ENCODE measurements at places on chromosomes 5 and 9.

GRCh38 chr5:58963361-58963760, 380.5 kb downstream of the RAB3C start:
- no peak for DNase-seq

GRCh38 chr5:16921211-16921610, 14.9 kb downstream of the MYO10 start:
- no peak for DNase-seq

- DNase-seq, result peak; percentile 19
These were observed 4.2 kb downstream of the SMC5 start for GRCh38 chr9:70262948-70263347.

DNA sequence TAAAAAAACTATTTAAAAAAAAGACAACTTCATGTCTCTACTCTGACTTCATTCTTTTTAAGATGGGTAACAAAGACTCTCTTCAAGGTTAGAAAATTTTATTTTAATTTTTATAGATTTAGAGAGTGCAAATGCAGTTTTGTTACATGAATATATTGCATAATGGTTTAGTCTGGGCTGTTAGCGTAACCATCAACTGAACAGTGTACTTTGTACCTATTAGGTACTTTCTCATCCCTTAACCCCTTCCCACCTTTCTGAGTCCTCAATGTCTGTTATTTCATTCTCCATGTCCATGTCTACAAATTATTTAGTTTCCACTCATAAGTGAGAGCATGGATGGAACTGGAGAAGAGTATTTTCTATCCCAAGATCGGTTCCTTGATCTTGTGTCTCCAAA, 16.8 kb downstream of the TLR4 start:
- DNase-seq, result no peak

GRCh38 chr5:96963267-96963666, 27.4 kb downstream of the LNPEP start:
- peak; percentile 12 for DNase-seq

DNA sequence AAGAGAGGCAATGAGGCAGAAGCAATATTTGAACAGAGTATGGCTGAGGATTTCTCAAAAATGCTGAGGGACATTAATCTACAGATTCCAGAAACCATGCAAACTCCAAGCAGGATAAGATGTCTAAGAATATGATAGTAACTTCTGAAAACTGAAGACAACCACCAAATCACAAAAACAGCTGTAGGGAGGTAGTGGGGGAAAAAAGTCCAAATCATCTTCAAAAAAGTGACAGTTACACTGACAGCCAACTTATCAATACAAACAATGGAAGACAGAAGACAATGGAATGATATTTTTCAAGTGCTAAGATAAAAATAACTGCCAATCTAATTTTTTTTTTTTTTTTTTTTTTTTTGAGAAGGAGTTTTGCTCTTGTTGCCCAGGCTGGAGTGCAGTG, 30.5 kb downstream of the CMYA5 start:
- DNase-seq, result no peak

DNA sequence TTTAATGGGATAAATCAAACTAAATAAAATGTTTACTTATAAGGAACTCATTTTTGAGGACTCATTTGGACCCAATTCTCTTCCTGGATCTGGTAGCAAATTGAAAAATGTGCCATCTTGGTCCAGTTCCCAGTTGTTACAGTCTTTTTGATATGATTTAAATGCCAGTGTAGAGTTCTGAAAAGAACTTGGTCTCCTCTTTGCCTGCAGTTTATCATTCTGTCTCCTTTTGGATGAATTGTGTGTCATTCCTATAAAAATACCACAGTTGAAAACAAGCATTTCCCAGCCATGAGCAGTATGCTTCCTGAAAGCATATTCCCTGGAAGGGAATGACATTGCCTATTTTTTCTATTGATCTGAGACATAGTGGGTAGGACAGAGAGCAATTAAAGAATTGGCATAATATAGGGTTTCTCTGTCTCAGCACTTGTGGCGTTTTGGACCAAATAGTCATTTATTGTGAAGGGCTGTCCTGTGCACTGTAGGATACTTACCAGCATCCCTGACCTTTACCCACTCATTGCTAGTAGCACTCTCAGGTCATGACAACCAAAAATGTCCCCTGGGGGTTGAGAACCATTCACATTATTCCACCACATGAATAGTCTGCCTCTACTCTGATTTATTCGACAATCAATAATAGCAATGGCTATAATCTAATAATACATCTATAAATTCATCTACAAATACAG, 181.8 kb downstream of the NXNL2 start:
- no peak for DNase-seq

GRCh38 chr9:111937781-111938426, 41.3 kb downstream of the UGCG start:
- peak; percentile 63 for DNase-seq

DNA sequence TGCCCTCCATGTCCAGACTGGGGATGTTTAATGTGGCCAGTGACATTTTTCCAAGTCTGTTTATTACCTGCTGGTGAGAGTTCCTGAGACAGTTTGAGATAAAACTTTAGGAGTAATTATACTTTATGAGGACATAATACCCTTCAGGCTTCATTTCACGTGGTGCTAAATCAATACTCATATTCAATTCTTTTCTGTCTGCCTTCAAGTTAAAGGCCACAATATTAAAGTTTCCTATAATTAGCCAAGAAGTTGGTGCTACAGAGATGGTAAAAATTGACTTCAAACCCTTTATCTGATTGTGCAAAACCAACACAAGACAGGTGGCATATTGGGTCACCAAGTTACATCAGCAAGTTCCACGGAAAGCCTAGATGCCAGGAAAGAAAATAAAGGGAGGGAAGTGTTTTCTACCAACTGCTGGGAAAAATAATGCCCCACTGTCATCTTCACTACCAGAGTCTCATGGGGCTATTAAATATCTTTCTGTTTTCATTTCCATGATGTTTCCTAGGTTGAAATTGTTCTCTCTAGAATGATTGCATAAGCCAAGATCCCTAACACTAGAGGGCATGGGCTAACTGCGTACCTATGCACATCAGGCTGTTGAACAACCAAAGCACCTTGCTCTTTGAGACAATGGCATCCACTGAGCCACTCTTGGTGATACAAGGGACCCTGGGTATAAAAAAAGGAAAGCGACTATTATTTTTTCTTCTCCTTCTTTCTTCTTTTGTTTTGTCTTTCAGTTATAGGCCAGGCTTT, 68.7 kb downstream of the INSYN2B start:
- no peak for DNase-seq

- DNase-seq, result no peak
These were observed 458.8 kb downstream of the SPATA31D1 start for GRCh38 chr9:82447343-82447742.

- DNase-seq, result peak; percentile 50
These were observed 2.5 kb downstream of the PTGES2 start for GRCh38 chr9:128124873-128125579.

DNA sequence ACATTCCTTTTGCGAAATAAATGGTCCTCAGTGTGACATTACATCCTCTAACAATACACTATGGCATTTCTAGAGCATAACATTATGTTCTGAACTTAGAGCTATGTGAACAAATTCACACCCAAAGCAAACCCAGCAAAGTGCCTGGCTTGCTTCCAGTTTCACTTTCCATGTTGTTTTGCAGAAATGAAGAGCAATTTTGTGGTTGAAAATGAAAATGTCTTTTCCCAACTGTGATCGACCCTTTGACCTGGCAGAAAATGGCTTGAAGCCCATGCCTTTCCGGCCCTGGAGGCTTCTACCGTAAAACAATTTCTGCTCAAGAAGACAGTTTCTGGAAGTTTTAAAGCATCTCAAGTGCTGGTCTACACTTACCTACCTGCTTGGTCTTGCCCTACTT, 344.7 kb upstream of the RGMB start:
- no peak for DNase-seq

GRCh38 chr9:4242239-4242638, 57.6 kb downstream of the GLIS3 start:
- no peak for DNase-seq

GRCh38 chr5:87686018-87686417, 273.3 kb upstream of the CCNH start:
- no peak for DNase-seq

GRCh38 chr9:137478613-137478961, 19.5 kb upstream of the NSMF start:
- DNase-seq, result no peak

- peak; percentile 47 for DNase-seq
These were observed 7.3 kb upstream of the FOXB2 start for GRCh38 chr9:77011973-77012821.

- no peak for DNase-seq
These were observed 30.8 kb downstream of the CD14 start for GRCh38 chr5:140602147-140602546.

GRCh38 chr9:113807173-113808061, 68.7 kb upstream of the ZNF618 start:
- DNase-seq, result peak; percentile 39

- DNase-seq, result no peak
These were observed 637.2 kb upstream of the NUDT12 start for GRCh38 chr5:104199771-104200170.

DNA sequence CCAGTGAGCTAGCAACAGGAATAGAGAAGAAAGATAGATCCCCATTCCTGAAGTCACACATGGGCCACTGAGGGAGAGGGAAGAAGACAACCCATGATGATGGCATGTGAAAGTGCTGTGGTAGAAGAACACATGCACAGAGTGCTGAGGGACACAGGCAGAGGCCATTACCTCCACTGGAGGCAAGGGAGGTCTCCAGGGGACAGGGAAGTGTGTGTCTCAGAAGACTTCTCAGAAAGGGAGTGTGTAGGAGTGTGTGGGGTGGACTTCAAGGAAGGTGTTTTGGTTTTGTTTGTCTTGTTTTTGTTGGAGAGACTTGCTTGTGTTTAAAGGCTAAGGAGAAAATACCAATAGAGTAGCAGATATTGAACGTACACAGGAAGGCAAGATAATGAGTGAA, 77.0 kb upstream of the SMARCA2 start:
- no peak for DNase-seq

GRCh38 chr9:136124976-136125692, 6.5 kb upstream of the TMEM250 start:
- DNase-seq, result no peak

GRCh38 chr5:9596171-9596780, 33.9 kb downstream of the TAS2R1 start:
- DNase-seq, result no peak

- no peak for DNase-seq
These were observed 1.8 kb downstream of the FAM240B start for GRCh38 chr9:38718148-38718547.

DNA sequence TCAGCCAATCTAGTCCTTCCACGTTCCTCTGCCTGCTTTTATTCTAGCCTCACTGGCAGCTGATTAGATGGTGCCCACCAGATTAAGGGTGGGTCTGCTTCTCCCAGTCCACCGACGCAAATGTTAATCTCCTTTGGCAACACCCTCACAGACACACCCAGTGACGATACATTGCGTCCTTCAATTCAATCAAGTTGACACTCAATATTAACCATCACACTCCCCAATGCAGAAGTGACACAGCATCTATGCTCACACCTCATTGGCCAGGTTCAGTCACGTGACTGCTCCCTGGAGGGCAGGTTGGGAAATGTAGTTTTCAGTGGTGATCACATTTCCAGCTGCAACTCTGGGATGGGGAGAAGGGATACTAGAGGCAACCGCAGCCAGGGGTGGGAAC, 13.0 kb downstream of the SUSD3 start:
- no peak for DNase-seq

DNA sequence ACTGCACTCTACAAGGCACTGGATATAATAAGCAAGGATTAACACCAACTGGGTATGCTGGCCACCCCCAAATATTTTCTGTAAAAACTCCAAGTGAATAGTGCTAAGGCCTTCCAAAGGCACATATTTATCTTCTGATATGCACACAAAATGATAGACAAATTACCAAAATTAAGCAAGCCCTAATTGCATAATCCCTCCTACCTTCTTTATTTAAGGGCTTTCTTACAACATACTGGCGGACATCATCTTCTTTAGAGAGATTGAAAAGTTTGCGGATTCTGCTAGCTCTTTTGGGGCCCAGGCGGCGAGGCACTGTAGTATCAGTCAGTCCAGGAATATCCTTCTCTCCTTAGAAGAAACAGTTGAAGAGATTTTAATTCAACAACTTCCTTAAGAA, 1.9 kb downstream of the RPS6 start:
- DNase-seq, result no peak

- DNase-seq, result no peak
These were observed 120.8 kb downstream of the EHMT1 start for GRCh38 chr9:137739371-137740309.

DNA sequence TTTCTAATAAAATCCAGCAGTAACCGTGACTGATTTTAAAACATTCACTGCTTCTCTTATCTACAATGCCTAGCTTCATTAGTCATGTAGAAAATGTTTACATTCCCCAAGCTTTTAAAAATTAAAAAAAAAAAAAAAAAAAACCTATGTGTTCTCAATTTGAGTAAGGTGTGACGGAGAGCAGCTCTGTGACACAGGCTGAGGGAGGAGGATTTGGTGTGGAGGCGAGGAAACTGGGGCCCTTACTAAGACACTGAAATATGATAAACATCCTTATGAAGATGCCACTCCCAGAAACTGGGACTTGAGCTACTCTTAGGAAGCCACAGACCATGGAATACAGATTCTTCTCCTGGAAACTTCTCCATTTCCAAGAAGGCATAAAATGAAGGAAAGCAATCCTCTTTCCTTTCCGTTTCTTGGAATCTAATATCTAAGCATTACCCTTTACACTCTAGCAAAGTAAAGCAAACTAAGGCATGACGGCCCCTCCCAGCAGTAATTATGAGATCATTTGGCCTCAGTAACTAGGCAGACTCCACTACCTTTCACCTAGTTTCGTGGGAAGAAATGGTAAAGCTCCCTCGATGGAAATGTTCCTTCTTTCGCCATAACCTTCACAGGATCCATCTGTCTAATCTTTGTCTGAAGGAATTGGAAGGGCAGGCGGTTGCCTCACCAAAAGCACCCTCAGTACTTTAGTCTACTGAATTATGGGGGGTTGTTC, 23.5 kb downstream of the GRAMD2B start:
- DNase-seq, result peak; percentile 20

GRCh38 chr5:107889387-107889786, 218.7 kb upstream of the EFNA5 start:
- DNase-seq, result no peak

DNA sequence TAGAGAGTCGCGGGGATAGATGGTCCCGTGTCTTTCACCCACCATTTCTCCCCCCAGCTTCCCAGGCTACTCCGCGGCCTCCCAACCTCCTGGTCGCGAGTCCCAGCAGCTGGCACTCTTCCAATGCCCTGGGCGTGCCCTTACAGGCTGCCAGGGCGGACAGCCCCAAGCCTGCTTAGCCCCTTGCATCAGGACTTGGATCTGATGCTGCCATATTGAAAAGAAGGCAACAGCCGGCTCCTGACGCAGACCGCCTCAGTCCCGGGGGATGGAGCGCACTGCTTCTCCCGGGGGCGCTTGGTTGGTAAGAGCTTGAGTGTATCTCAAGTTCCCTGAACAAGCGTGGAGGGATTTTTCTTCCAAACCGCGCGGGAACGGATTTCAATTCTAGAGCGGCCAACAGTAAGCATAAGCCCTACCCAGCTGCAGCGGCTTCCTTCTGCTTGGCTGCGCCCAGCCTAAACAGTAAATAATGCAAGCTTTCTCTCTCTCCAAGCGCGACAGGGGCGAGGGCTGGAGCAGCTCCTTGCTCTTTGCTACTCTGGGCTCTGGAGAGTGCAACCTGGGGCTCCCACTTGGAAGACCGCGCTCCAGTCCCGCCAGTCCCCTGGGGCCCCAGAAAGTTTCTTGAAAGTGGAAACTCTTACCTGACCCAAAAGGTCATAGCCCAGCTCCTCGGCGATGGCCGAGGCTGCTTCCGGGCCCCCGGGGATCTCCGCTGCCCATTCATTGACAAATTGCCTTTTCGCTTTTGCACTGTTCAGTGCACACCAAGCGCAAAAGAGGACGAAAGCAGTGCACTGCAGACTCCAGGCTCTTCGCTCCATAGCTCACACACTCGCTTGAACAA, 607 bp downstream of the PCSK1 start:
- DNase-seq, result no peak

Measured in CD4-positive, alpha-beta T cell treated with Interleukin-12 subunit alpha and Interleukin-12 subunit beta, for 1 hour (primary cell).